ENCODE measurements at places on chromosomes 4 and X.

- DNase-seq: no peak
These were observed 985 bp upstream of the CXCL11 start for GRCh38 chr4:76036855-76037254.

GRCh38 chr4:5905714-5906113, 12.8 kb upstream of the CRMP1 start:
- no peak for DNase-seq

GRCh38 chrX:53268173-53268572, 13.2 kb downstream of the IQSEC2 start:
- no peak for DNase-seq

- no peak for DNase-seq
These were observed 186.3 kb downstream of the SLC7A11 start for GRCh38 chr4:138055890-138056289.

GRCh38 chr4:125350470-125351135, 35.8 kb downstream of the FAT4 start:
- DNase-seq: no peak

- no peak for DNase-seq
These were observed 47.0 kb downstream of the SNX25 start for GRCh38 chr4:185256446-185256845.

- DNase-seq: no peak
These were observed 195.4 kb upstream of the PPP1R2C start for GRCh38 chrX:42973321-42973720.

GRCh38 chr4:48653217-48654014, 126.7 kb downstream of the FRYL start:
- no peak for DNase-seq

- DNase-seq: no peak
These were observed 11.6 kb upstream of the TMEM128 start for GRCh38 chr4:4259484-4260100.

DNA sequence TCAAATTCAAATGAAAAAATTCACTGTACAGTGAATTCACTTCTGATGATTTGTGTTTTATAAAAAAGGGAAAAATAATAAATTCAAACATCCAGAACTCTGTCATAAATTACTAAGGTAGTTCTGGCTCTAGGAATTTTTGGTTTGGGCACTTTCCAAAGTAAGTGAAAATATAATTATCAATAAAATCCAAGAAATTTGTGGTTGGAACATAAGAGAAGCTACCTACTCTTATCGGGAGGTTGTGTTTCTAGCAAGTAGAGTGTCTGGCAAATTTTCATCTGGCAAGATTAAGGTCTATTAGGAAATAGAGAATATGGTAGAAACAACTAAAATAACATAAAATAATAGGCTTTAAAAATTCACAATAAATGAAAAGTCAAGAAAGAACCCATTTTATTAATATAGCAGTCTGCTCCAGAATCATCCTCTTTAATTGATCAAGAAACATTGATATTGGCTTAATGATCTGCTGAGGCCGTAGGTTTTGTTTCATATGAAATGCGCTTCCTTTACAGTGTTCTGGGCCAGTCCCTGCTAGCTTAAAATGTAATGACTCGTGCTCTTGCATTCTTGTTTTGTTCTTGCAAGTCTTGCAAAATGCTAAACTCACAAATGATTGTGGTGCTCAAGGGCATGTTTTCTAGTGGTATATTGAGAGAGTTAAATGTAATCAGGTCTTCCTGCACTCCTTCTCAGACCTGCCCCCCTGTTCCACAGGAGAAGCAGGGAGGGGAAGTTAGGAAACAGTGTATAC, 331.4 kb downstream of the RAPGEF2 start:
- no peak for DNase-seq

GRCh38 chrX:117508021-117508420, 608.6 kb downstream of the KLHL13 start:
- DNase-seq: no peak

Measured in T47D (cell line).